Gastroesophageal sphincter (tissue), 4 donors: ENCODE measurements at places on chromosomes 12 and 14. TPM values are rescaled to one million over a fixed set of nuclear protein-coding genes. Genes with fewer than 3 reads are reported as not detected.

The SYCP3 gene
- total RNA-seq, result not detected

The SLC2A13 gene
- total RNA-seq, result 20.4 TPM

The KANSL2 gene
- 39.0 TPM for total RNA-seq

The OSGEP gene
- 44.4 TPM for total RNA-seq

The GLIPR1L1 gene
- not detected for total RNA-seq

The OR10P1 gene
- total RNA-seq, result not detected

The C12orf42 gene
- not detected for total RNA-seq

DNA sequence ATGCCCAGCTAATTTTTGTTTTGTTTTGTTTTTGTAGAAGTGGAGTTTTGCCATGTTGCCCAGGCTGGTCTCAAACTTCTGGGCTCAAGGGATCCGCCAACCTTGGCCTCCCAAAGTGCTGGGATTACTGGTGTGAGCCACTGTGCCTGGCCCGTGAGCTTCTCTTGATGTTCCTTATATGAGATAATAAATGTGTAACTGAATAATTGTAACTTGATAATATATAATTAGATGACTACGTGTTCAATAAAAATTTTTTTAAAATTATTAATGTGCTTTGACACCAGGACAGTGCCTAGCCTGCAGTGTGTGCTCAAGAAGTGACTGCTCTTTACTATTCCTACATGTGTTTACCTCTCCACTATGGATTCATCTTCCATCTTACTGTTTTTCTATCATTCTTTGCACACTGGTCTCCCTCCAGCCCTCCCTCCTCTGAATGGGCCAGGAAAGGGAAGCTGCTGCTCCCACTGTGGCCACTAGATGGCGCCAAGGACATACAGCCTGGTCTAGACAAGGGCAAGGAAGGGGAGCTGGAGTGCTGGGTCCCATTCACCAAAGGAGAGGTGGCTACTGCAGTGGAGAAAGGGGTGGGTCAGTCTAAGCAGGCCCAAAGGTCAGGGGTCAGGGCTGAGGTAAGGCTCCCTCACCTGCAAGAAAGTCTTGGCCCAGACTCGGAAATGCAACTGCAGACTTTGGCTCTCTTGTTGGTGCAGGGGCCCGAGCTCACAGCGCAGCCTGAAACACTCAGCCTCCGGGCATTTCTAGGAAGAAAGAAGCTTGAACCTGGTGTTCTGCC lies 14.7 kb upstream of the ZNF385A start:
- ATAC-seq, result peak; percentile 82

DNA sequence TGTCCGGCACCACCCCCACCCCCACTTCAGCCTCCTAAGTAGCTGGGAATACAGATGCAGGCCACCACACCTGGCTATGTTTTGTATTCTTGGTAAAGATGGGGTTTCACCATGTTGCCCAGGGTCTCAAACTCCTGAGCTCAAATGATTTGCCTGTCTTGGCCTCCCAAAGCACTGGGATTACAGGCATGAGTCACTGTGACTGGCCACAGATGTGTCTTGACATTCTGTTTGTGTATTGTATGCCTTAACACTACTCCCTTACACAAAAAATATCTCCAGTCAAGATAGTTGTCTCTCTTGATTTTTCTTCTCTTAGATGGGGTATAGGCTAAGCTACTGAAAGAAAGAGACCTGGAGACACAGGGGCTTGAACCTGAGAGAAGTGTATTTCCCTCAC lies 17.6 kb downstream of the CLEC14A start:
- no peak for ATAC-seq

DNA sequence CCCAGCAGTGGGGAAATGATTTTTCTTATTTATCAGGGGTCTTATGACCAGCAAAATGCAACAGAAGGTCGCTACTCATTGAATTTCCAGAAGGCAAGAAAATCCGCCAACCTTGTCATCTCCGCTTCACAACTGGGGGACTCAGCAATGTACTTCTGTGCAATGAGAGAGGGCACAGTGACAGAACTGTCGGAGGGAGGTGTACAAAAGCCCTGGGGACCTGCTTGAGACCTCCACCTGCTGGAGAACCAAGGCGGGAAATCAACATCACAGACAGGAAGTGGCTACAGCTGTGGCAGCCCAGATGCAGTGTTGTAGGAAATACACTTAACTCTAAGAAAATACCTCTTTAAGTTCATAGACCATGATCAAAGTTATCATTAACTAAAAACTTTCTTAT lies 250.9 kb upstream of the OR4E1 start:
- no peak for ATAC-seq

DNA sequence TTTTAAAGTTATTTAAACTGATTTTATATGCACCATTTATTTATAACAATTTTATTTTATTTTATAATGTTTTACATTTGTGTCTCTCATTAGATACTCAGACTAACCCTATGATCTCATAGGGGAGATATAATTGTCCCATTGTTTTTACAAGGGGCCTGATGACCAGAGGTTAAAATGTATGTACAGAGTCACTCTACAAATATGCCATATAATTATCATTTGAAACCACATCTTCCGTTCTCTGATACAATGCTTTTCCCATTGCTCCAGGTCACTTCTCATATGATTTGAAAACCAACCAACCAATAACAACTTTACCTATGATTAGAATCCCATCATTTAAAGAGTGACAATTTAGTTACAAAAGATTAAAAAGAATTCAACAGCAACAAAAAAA lies 137.8 kb downstream of the GPHN start:
- no peak for ATAC-seq

DNA sequence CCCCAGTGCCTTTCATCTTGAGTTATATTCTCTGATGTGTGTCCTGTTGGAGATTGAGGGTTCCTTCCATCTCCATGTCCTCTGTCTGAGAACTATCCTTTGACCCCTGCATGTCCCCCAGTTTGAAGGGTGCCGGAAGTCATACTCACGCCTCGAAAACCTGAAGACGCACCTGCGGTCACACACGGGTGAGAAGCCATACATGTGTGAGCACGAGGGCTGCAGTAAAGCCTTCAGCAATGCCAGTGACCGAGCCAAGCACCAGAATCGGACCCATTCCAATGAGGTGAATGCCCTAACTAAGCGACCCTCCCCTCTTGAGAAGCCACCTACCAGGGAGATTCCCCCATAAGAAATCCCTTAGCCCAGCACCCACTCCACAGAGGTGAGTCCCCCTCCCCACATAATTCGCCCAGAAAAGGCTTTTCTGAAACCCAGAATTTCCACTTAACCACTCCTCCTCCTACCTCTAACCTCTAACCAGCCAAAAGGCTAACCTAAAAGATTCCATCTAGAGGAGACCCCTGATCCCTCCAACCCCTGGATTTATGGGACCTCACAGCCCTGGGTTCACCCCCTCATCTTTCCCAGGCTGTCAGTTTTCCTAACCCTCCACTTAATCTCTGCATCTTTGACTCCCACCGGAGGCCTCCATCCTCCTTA lies 7.8 kb downstream of the GLI1 start:
- no peak for ATAC-seq

- ATAC-seq, result no peak
Observed at GRCh38 chr12:112843287-112843686, 51.7 kb downstream of the RPH3A start.

DNA sequence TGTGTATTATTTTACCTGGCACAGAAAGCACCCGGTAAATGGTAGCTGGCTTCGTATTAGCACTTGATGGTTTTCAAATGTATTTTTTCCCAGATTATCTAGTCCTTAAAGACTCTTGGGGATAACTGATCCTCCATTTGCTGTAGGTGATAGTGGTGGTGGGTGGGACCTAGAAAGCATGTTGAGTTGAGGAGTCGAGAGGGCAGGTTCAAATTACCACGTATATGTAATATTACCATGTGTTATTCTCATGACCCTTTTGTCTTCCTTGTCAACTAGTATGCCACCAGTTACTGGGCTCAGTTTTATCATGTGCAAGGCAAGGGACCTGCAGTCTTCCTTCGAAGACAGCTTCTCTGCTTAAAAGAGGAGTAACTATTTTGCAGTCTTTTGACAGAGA lies 1.8 kb downstream of the GLRX5 start:
- no peak for ATAC-seq

- ATAC-seq, result no peak
Observed at GRCh38 chr12:43361031-43361710, 190.8 kb downstream of the ADAMTS20 start.

GRCh38 chr12:3015356-3015755 lies 56.2 kb downstream of the TEAD4 start:
- no peak for ATAC-seq

- no peak for ATAC-seq
Observed at GRCh38 chr14:69553252-69553651, 21.4 kb downstream of the CCDC177 start.

DNA sequence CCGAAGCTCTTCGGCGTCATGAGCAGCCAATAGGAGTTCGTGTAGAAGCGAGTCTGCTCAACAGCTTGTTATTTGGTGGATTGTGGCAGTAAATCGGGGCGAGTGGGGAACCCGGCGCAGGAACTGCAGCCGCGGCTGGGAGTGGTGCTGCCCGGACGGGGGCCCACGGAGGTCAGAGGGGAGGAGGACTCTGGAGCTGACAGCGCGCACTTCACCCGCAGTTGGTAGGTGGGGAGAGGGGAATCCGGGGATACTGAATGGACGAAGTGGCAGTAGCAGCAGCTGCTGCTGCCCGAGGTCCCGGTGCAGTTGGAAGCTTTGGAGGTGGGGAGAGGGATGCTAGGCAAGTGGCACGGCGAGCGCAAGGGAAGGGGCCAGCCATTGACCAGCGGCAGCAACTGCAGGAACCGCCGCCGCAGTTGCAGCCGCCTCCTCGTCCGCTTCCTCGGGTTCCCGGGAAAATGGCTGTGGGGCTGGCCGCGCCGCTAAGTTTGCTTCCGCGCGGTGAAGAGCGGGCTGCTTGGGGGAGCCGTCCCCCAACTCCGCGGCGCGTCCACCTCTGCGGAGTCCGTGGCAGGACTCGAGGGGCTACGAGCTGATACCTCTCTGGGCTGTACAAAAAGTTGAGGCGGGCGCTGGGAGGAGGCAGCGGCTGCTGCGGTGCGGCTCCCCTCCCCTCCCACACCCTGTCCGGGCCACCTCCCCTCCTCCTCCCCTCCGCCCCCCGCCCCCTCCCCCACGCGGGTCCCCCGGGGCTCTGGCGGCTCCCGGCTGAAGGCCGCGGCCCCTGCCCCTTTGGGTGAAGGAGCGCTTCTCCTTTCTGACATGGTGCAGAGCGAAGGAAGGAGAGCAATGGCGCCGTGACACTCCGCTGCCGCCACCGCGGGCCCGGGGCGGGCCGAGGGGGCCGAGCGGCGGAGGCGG lies at the start of gene ARID4A:
ARID4A (plus strand) TSS at position 79 of the 924 bp plus-strand sequence. CDS start 1,300 bp downstream, outside the sequence.
- no peak for ATAC-seq

DNA sequence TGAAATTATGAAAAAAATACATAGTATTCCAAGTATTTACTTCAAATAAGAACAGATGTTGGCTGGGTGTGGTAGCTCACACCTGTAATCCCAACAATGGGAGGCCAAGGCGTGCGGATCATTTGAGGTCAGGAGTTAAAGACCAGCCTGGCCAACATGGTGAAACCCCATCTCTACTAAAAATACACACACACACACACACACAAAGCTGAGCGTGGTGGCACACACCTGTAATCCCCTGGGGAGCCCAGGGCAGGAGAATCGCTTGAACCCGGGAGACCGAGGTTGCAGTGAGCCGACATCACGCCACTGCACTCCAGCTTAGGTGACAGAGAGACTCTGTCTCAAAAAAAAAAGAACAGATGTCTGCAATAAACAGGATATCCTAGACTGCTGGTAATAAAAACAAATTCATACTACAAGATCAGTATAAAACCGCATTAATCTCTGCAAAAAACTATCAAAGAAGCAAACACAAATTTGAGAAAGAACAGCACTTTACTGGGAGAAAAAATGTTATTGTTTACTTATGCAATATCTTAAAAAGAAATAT lies 23.8 kb downstream of the EEA1 start:
- ATAC-seq, result no peak

GRCh38 chr14:67666750-67667449 lies 7.5 kb downstream of the VTI1B start:
- peak; percentile 65 for ATAC-seq

- no peak for ATAC-seq
Observed at GRCh38 chr12:124174451-124175348, 120.2 kb upstream of the RFLNA start.

DNA sequence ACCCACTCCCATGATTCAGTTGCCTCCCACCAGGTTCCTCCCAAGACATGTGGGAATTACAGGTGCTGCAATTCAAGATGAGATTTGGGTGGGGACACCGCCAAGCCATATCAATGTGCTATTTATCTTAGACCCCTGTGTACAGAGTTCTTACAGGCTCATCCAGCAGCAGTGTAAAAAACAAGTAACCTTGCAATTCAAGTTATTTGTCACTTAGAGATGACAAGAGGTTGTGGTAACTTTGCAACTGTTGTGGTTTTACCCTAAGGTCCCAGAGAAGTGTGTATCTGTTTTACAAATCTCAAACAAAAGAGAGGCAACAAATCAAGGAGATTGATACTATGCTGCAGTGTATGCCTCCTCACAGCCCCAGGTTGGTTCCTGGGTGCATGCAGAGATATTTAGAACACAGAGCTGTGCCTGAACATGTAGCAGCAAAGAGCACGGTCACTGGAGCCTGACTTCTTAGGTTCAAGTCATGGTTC lies 11.5 kb upstream of the HELB start:
- no peak for ATAC-seq

DNA sequence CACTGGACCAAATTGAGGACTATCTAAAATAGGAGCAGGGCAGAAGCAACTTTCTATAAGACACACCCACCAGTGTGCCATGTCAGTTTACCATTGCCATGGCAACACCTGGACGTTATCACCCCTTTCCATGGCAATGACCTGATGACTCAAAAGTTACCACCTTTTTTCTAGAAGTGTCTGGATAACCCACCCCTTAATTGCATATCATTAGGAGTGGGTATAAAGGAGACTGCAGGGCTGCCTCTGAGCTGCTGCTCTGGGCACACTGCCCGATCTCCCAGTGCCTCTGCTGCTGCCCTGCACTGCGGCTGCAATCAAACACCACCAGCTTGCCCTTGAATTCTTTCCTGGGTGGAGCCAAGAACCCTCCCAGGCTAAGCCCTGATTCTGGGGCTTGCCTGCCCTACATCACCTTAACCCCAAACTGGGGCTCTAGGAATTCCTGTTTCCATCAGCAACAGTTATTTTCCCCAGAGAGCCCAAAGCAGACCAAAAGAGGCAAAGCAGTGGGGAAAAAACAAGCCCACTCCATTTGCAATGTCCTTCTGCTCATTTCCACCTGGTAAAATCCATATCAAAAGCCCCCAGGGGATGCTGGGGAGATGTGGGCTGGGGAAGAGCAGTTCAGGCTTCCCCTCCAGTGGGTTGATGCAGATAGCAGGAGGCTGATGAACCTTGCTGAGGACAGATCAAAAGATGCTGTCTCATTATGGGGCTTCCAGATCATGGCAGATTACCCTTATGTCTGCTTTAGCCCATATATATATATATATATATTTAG lies 129.5 kb upstream of the NCOR2 start:
- no peak for ATAC-seq
